SJSA1 (cell line): ENCODE measurements at places on chromosomes 7 and 10. TPM values are rescaled to one million over a fixed set of nuclear protein-coding genes. Genes with fewer than 3 reads are reported as not detected.

Gene SLC39A12
- total RNA-seq: not detected in 2 replicates

Gene SFMBT2
- total RNA-seq: 0.03 and 0.05 TPM in 2 replicates

Gene SRGN
- 232 and 251 TPM in 2 replicates for total RNA-seq

Gene TUBB8
- 0.28 and 0.68 TPM in 2 replicates for total RNA-seq

Gene HSPA12A
- 5.2 and 9.0 TPM in 2 replicates for total RNA-seq

Gene SLC18A3
- total RNA-seq: not detected in 2 replicates

Gene FAM237B
- not detected in 2 replicates for total RNA-seq

Gene CPXM2
- total RNA-seq: not detected in 2 replicates

Gene TBX20
- total RNA-seq: 3.2 and 5.1 TPM in 2 replicates
